NCI-H226 (cell line): ENCODE measurements at places on chromosomes 1 and 21.

- no peak for DNase-seq
Observed at GRCh38 chr1:209411491-209411929, 172.0 kb upstream of the CAMK1G start.

DNA sequence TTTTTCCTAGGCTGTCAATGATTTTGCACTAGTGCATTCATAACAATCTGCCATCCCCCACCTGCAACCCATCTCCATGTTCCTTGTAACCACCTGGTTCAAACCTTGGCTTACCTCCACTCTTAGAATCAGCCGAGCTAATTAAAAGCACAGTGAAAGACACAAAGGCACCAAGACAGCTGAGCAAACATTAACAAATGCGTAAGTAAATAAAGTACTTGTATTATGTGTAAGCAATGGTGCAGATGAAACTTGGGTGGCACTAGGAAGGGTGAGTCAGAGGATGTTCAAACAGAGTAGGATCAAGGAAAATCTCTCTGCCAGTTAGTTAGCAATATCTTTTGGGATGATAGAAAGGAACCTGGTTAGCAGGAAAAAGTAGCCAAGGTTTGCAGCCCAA is 5.1 kb upstream of the FOXJ3 start:
- no peak for DNase-seq

- DNase-seq, result no peak
Observed at GRCh38 chr1:229381234-229381633, 38.4 kb upstream of the CCSAP start.

DNA sequence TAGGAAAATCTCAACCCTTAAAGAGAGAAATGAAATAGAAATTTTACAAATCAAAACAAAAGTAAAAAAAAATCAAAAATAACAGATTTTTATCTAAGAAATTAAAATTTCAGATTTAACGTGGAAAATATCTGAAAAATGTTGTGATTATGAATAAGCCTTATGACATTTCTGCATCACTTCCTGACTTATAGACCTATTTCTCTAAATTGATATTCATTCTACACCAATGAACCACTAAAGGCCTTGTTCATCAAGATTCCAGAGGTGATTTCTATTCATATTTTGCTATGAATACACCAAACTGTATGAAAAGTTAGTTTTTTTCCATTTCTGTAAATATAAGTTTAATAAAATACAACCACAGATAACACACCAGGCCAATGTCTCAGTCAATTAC is 261.5 kb downstream of the SMYD3 start:
- DNase-seq, result no peak

DNA sequence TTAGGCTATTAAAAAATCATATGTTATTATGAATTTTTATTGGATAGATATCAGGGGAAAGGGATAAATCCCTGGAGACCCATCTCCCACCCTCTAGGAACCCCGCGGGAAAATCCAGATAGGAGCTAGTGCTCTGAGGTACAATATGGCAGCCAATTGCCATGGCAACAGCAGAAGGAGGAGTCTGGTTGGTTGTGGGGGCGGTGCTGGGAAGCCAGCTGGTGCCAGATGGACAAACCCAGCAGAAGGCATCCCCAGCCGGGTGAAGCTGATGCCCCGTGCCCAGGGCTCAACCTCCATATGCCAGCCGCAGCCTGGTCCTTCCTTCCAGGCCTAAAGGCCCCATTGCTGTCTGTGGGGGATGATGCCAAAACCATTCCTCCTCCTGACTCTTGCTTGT is 38.3 kb downstream of the RHBG start:
- no peak for DNase-seq

DNA sequence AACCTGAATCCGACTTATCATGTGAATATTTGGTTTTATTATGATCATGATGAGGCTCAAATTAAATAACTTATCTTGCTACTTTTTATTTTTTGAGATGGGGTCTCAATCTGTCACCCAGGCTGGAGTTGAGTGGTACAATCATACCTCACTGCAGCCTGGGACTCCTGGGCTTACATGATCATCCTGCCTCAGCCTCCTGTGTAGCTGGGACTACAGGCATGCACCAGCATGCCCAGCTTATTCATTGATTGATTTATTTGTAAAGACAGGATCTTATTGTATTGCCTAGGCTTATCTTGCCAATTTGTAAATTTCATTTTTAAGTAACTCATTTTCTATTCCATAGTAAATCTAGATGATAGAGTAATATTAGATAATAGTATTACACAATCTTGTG is 84.3 kb downstream of the COL11A1 start:
- no peak for DNase-seq

- DNase-seq, result no peak
Observed at GRCh38 chr1:62599044-62599443, 1.7 kb downstream of the ANGPTL3 start.

- no peak for DNase-seq
Observed at GRCh38 chr1:118302145-118302544, 117.1 kb upstream of the SPAG17 start.
